Stimulated activated CD4-positive, alpha-beta T cell treated with anti-CD3 and anti-CD28 coated beads, Interleukin-12 subunit alpha, Interleukin-12 subunit beta, amount 100 ng/mL, for 24 hours (primary cell): ENCODE measurements at places on chromosomes 7 and 10.

- DNase-seq = no peak
Measured at GRCh38 chr10:67837541-67838314, at the start of gene DNAJC12. DNAJC12 (minus strand) TSS chr10:67838188; CDS start chr10:67838011, 177 bp downstream.

DNA sequence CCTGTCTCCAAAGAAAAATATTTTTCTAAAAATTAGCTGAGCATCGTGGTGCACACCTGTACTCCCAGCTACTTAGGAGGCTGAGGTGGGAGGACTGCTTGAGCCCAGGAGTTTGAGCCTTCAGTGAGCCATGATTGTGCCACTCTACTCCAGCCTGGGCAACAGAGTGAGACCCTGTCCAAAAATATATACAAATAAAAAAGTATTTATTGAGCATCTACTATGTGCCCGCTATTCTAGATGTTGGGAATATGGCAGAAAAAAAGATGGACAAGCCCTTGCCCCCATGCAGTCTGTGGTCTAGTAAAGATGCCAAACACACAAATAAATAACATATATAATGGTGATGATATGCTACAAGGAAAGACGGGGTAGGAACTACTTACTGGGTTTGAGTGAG is 4.3 kb upstream of the STX1A start:
- DNase-seq = no peak

DNA sequence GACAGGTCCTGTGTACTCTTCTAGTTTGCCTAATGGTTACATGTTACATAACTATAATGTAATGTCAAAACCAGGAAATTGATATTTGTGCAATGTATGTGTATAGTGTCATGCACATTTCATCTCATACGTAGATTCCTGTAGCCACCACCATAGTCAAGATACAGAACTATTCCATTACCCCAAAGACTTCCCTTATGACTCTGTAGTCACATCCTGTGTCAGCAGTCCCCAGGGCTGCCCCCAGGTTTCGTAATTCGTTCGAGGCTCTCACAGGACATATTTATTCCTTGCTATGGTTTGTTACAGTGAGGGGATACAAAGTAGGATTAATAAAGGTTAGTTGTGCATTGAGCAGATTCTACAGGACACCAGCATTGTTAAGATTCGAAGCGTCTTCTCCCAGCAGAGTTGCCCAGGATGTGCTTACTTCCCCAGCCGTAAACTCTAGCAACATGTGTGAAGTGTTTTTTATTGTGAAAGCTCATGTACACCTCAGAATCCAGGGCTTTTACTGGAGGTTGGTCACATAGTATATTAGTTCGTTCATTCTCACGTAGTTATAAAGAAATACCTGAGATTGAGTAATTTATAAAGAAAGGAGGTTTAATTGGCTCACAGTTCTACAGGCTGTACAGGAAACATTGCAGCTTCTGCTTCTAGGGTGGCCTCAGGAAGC is 18.6 kb downstream of the RABGEF1 start:
- DNase-seq = no peak

- no peak for DNase-seq
Measured at GRCh38 chr7:135976312-135977006, 700 bp downstream of the MTPN start.

- no peak for DNase-seq
Measured at GRCh38 chr10:78465431-78465830, 431.8 kb downstream of the RPS24 start.

DNA sequence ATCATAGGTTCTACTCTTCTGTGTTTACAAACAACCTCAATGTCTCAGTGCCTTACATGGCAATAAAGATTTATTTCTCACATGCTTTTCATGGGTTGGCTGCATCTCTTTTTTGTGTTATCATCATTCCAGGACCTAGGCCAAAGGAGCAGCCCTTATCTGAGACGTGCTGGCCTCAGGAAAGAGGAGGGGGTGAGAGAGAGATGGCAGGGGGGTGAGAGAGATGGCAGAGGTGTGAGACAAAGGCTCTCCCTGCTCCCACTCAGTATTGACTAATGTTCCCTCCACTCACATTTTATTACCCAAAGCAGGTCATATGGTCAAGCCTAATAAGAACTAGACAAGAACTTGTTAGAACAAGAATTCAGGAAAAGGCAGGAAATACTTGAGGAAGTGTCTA is 120.1 kb upstream of the PRR15 start:
- no peak for DNase-seq

GRCh38 chr7:100886936-100887515 is 2.5 kb downstream of the UFSP1 start:
- DNase-seq = no peak

DNA sequence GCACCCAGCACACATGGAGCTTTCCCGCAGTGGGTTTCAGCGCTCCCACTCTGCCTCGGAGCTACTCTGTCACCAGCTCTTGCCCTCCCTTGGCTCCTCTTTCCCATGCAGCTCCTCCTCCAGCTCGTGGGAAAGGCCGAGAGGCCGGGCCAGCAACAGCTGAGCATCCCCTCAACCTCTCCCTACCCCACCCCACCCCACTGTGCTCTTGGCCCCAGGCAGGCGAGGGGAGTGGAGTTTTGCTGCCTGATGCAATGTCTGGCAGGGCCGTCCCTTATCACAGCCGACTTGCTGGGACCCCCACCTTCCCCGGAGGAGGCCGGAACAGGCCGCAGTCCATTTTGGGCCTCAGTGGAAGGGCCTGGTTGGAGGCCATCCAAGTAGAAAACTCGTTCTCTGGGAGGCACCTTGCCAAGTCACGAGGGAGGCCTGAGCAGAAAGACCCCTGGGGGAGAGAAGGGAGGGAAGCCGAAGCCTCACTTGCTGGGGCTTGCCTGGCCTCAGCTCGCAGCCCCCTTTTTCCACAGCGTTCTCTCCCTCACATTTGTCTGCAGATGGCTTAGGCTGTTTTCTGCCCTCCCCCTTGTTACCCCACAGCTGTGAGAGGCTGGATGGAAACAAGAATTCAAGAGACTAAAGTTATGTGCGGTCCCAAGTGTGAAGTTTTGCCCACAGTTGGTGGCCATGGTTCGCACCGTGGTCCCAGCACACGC is 35.3 kb downstream of the CHST3 start:
- DNase-seq = no peak

- no peak for DNase-seq
Measured at GRCh38 chr7:120436487-120437060, 163.6 kb downstream of the KCND2 start.
